ENCODE measurements at places on chromosomes 3 and 15. TPM values are rescaled to one million over a fixed set of nuclear protein-coding genes. Genes with fewer than 3 reads are reported as not detected.

Gene SIDT1
- 20.8 TPM for total RNA-seq

Gene VGLL3
- 0.03 TPM for total RNA-seq

Gene SCAANT1
- 2.4 TPM for total RNA-seq

Gene PCNP
- total RNA-seq: 205 TPM

Gene RARRES1
- not detected for total RNA-seq

Gene ITGB5
- 0.61 TPM for total RNA-seq

Gene CPNE9
- 0.54 TPM for total RNA-seq

Gene EFHB
- 0.86 TPM for total RNA-seq

- peak; percentile 17 for ATAC-seq
Measured at GRCh38 chr3:57079474-57079831, 19.0 kb downstream of the SPATA12 start.

GRCh38 chr15:96699871-96700401, 369.4 kb downstream of the NR2F2 start:
- ATAC-seq: no peak

GRCh38 chr15:71103102-71103676, 12.1 kb upstream of the THSD4 start:
- no peak for ATAC-seq

DNA sequence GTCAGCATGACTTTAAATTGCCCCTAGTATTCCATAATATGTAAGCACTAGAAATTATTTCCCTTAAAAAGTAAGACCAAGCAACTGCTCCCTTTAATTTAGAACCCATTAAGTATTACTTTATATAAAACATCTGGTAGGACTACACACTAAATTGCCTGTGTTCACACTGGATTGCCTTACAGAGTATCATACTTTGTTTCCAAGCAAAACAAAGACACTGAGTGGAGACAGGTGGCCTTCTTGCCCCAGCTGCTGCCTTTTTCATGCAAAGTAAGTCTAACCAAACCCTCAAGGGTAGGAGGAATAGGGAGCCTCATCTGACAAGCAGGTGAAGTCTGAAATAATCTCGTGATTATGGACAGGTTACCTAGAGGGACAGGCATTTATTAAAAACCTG, 87.3 kb downstream of the PEX5L start:
- no peak for ATAC-seq

GRCh38 chr15:49900903-49901235, 218.2 kb downstream of the ATP8B4 start:
- ATAC-seq: no peak

DNA sequence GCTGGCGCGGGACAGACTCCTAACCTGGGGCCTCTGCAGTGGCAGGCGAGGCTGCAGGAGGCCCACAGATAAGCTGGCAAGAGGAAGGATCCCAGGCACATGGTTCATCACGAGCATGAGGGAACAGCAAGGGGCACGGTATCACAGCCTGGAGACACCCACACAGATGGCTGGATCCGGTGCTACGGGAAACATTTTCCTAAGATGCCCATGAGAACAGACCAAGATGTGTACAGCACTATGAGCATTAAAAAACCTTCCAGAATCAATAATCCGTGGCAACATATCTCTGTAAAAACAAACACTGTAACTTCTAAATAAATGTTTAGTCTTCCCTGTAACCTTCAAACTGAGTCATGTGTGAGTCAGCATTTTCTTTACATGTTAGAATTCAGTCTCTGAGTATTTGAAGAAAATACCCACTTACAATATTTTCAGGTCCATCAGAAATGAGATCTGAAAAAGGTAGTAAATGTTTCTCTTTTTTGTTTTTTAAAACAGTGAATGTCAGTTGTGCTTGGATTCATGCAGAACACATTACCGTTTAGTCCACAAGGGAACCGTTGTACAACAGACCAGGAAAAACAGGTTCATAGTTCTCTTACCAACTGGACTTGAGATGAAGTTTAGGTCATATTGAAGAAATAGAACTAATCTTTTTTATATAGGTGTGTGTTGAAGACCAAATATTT, 75.9 kb downstream of the BOC start:
- ATAC-seq: no peak

DNA sequence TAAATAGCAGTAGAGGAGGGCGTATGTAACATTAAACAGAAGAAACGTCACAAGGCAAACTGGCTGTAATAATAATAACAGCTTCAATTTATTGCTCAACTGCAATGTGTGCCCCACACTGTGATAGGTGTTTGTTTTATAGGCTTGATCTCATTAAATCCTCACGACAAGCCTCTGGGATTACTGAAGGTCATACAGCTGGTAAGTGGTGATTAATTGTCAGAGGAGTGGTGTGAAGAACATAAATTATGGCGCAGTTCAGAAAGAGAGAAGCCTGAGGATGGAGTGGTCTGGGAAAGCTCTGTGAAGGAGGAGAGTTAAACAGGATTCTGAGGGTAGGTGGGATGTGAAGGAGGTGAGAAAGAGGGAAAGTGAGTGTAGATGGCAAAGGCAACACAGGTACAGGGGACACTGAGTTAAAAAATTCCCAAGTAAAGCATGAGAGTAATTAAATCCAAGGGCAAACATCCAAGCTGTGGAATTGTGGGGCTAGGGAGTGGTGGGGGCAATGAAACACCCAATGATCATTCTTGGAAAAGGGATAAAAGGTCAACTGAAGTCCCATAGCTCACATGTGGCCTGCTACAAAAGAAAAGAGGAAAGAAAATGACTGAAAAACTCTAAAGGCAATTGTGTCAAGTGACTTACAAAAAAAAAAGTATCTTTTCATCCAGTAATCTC, 16.5 kb upstream of the GLCE start:
- no peak for ATAC-seq

GRCh38 chr3:158725348-158726011, 6.8 kb downstream of the RARRES1 start:
- ATAC-seq: peak; percentile 81

DNA sequence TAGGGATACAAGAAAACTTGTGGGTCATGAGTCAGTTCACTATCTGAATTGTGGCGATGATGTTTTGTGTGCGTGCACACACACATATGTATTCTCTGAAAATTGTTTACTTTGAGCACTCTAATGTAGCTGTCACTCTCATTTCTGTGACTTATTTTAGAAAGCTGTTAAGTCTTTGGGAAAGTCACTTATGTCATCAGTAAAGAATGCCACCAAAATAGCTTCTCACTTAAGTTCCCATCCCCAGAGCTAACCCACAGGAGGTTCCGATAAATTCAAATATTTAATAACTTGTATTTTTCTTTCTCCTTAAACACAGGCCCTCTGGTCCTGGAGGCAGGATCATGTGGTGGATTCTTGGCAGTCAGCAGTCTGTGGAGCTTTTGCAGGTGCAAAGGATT, 138.3 kb downstream of the LRIG1 start:
- ATAC-seq: no peak

GRCh38 chr3:137121704-137122314, 164.0 kb downstream of the IL20RB start:
- no peak for ATAC-seq

DNA sequence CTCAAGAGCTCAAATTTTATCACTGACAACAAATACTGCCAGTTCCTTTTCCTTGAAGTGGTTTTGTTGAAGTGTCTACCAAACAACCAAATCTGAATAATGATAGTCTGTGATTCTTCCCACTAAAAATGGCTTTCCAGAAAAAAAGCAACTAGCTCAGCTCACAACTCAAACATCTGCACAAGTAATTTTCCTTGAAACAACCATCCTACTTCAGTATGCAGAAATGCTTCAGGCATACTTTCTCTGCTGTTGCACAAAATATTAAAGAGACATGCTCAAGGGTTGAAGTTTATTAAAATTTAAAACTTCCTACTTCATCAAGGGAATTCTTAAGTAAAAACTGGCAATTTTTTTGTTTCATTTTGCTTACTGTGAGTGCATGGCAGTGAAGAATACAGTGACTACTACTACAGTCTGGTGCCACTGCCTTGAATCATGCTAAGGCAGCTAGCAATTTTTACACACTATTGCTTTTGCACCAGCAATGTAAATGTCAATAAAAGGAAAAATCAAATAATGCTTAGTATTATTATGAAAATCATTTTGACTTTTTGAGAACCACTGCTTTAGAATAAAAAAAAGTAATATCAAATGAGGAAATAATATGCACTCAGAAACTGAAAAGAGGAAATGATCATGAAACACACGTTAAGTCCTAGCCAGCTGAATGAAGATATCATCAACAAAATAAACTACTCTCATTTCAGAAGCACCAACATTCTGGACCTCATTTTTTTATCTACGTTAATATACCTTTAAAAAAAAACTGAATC, 33.6 kb downstream of the VPS13C start:
- no peak for ATAC-seq

DNA sequence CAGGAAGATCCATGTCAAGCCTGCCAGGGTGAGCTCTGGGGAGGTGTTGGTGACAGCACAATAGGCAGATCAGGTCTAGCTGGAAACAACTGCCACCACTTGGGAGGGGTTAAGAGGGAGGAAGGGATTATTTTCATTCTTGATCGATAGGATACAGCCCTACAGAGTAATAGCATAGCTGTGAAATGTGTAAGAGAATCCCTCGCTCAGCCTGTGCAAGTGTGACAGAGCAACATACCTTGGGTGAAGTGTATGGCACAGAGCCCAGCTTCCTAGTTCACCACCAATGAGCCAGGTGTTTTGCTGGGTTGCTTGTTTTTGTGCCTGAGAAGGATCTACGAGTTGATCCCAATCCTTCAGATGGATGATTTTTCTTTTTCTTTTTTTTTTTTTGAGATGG, 9.2 kb upstream of the DCUN1D1 start:
- ATAC-seq: no peak

- ATAC-seq: no peak
Measured at GRCh38 chr3:55984626-55985025, 483.6 kb downstream of the ERC2 start.

- ATAC-seq: no peak
Measured at GRCh38 chr15:48681353-48681752, 35.8 kb upstream of the FBN1 start.

DNA sequence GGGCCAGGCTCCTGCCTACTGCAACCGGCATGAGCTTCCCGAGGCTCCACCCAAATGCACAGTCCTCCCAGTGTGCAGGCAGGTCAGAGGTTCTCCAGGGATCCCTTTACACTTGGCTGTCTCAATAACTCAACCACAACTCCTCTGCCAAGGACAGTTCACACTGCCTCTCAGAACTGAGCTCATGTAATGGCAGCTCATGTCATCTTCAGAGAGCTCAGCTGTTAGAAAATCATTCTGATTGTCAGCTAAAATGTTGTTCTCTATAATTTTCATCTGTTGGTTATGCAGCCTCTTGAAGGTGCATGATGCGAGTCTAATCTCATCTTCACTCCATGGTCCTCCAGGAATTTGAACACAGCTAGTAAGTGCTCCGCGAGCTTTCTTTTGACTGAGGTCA, 76.7 kb downstream of the SST start:
- no peak for ATAC-seq

DNA sequence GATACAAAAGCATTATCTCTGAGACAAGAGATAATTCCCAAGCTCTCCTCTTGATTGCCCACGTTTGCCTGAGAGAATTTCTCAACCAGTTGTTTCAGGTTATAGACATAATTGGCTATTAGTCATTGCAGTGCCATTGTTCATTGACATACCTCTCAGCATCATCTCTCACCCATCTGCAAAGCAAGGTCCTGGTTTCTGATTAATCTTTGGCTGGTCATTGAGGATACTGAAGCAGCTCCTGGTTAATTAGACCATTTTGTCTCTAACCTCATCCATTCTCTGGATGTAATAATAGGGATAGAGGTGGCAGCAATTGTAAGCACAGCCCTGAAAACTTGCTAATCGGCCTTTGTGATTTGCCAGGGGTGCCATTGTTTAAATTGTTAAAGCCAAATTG, 104.2 kb downstream of the CNTN6 start:
- ATAC-seq: no peak

- no peak for ATAC-seq
Measured at GRCh38 chr15:78232951-78233350, 1.4 kb downstream of the ACSBG1 start.

DNA sequence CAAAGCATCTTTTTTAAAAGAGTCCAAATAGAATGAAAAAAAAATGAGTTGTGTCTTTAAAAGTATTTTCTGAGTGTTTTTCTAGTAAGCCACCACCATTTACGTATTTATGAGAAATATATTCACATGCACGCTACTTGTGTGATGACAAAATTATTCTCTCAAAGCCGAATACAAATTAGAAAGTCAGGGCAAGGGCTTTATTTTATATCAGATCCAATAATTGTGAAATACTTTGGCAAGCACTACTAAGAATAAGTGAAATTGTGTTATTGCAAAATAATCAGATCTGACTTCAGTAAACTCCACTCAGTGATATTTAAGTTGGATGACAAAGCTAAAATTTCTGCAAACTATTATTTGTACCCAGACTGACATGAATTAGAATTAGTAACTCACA, 589.3 kb upstream of the KCNMB2 start:
- no peak for ATAC-seq

DNA sequence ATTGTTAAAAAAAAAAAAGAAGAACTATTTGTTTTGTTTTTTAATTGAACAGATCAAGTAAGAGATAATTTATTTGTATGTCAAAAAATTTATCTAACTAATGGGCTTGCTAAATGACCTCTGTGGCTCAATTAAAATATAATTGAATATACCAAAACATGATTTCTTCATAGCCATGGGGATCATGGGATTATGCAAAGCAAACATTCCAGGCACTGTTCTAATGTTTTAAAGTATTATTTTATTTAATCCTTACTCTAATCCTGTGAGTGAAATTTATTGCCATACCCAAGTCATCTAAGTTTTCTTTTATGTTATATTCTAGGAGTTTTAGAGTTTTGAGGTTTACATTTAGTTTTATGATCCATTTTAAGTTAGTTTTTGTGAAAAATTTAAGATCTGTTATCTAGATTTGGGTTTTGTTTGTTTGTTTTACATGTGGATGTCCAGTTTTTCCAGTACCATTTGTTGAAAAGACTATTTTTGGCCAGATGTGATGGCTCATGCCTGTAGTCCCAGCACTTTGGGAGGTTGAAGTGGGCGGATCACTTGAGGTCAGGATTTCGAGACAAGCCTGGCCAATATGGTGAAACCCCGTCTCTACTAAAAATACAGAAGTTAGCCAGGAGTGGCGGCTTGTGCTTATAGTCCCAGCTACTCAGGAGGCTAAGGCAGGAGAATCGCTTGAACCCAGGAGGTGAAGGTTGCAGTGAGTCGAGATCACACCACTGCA, 52.3 kb upstream of the CNOT10 start:
- ATAC-seq: no peak

DNA sequence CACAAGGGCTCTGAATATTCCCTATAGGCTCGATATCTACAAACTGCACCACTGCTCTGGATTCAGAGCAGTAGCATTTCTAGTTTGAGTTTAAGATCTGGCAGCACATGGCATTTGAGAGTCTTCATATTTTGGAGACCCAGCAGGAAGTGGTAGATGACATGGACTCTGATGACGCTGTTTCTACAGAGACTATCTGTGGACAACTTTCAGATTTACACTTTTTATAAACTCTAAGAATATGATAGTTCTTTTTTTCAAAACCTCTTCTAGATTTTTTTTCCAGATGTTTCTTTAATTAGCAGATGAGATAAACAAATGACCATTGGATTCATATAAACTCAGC, 35.8 kb downstream of the ARMC8 start:
- peak; percentile 47 for ATAC-seq

DNA sequence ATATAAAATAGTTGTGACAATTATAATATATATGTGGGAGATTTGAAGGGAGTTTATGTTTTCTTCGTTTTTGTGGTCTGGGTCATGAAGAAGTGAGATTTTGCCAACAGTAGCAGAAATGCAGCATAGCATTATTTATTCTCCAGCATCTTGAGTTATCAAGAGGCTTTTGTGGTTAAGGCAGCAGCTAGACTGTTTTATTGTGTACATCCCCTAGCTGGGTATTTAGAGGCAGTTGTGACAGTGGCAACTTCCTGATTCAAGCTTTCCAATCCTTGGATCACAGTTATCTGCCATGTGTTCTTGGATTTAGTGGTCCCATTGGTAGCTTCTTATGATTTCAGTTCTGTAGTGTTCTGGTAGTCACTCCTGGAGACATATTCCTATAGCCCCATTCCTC, 29.0 kb downstream of the ARIH1 start:
- ATAC-seq: no peak
